ENCODE measurements at places on chromosomes 7 and 10.

- no peak for DNase-seq
Measured at GRCh38 chr10:90389876-90390275, 468.0 kb downstream of the HTR7 start.

DNA sequence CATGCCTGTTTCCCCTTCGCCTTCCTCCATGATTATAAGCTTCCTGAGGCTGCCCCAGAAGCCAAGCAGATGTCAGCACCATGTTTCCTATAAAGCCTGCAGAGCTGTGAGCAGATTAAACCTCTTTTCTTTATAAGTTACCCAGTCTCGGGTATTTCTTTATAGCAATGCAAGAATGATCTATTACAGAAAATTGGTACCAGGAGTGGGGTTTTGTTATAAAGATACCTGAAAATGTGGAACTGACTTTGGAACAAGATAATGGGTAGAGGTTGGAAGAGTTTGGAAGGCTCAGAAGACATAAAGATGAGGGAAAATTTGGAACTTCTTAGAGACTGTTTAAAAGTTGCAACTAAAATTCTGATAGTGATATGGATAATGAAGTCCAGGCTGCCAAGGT, 4.8 kb upstream of the RSU1 start:
- no peak for DNase-seq

DNA sequence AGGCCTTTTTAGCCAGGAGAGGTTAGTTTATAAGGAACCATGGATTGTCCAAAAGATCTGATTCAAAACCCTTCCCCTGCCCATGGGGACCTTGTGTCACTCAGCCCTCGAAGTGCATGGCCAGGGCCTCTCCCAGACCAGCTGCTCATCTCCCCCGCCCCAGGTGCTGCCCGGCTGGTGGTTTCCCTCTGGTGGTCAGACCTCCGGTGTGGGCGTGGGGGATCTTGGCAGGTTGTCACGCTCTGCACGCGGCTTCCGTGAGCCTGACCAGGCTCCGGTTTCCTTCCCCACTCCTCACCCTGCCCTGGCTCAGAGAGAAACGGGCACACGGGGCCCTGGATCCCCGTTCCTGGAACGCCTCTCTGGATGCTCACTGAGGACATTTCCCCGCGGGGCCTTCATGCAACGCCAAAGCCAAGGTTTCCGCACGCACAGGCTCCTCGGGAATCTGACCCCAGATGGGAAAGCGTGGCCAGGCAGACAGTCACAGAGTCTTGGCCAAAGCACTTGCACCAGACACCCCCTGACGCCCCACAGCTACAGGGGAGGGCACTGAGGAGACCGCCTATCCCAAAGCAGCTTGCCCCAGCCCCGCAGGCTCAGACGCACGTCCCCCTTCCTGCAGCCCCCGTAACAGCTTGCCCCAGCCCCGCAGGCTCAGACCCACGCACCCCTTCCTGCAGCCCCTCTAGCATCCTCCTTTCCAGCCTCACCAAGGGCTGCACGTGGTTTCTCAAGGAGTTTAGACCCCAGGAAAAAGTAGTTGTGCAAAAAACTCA, 7.8 kb upstream of the DIP2C start:
- DNase-seq = no peak

DNA sequence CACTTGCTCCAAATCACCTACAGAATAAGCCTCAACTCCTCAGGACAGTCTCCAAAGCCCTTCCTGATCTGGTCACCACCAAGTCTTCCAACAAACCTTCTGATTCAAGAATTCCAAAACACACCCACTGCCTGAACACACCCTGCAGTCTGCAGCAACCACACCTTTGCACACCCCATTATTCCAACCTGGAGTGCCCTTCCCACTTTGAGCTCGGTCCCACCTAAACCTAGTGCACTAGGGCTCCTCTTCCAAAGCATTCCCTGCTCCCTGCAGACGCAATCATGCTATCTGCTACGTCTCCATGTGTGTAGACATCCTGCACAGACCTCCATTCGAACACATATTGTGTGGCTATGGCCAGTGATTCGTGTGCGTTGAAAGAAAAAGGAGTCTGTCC, 289.3 kb downstream of the GRID1 start:
- no peak for DNase-seq

DNA sequence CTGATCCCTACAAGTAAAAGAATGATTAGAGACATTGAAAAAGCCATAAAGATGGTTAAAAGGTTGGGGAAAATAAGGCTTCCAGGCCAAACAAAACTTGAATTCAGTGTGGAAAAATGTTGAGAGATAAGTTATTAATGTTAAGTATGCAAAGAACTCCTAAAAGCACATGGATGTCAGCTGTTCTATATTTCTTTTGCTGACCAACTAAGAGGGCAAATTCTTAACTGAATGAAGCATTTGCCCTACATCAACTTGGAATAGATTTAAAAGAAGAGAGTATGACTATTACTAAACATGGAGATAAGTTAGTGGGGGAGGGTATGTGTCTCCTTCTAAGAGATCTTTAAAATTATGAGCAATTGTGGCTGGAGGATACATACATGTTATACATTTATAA, 124.8 kb downstream of the KIAA1217 start:
- no peak for DNase-seq

All from activated CD4-positive, alpha-beta T cell treated with anti-CD3 and anti-CD28 coated beads for 4 hours (primary cell).